Upper lobe of left lung (tissue), 6 donors: ENCODE measurements at places on chromosomes 7 and 10. TPM values are rescaled to one million over a fixed set of nuclear protein-coding genes. Genes with fewer than 3 reads are reported as not detected.

DNA sequence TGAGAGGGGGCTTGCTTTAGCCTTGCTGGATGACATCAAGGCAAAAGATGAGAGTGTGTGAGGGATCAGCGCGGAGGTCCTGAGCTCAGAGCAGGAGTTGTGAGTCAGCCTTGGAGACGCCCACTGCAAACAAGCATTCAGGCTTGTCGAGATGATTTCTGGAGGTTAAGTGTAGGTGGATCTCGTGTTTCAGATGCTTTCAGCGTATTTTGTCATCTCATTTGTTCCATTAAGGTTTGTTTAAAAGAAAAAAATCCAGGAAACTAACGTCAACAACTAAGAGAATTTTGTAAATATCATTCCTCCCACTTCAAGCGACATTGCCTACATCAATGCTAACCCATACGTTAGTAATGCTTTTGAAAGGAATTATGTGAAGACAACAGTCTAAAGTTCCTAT lies 715.4 kb upstream of the NRP1 start:
- no peak for DNase-seq
- no peaks in the 10 kb centered on the region for H3K36me3 ChIP-seq
- H3K27ac ChIP-seq: no peak overlapping the region
- no peaks in the 10 kb centered on the region for H3K27me3 ChIP-seq
- H3K4me1 ChIP-seq: no peaks in the 10 kb centered on the region

GRCh38 chr7:91496251-91496820 lies 232.1 kb downstream of the FZD1 start:
- H3K4me3 ChIP-seq: no peak overlapping the region
- no peaks in the 10 kb centered on the region for H3K4me1 ChIP-seq
- no peaks in the 10 kb centered on the region for H3K27me3 ChIP-seq
- H3K36me3 ChIP-seq: no peaks in the 10 kb centered on the region

DNA sequence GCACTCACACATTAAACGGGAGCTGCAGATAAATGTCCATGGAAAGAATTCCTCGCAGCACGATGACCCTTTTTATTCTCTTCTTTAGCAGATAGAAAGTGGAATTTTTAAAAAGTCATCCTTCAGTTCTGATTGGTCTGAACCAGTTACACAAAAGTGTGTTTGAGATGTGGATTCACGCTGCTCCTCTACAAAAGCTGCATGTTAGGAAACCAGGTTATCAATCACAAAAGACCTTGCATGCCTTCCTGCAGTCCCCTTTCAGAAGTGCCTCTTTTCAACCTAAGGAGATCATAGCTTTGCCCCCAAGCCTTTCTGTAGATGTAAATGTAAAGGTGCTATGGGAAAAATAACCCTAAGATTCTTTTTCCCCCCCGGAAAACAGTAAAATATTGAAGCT lies 299.7 kb downstream of the PLXDC2 start:
- H3K4me1 ChIP-seq: no peaks in the 10 kb centered on the region
- H3K27me3 ChIP-seq: no peaks in the 10 kb centered on the region
- no peak overlapping the region for H3K27ac ChIP-seq
- no peak for DNase-seq

- no peaks in the 10 kb centered on the region for H3K4me1 ChIP-seq
- H3K27me3 ChIP-seq: no peaks in the 10 kb centered on the region
- no peak for DNase-seq
These were observed 128.3 kb upstream of the COBL start for GRCh38 chr7:51444936-51445335.

DNA sequence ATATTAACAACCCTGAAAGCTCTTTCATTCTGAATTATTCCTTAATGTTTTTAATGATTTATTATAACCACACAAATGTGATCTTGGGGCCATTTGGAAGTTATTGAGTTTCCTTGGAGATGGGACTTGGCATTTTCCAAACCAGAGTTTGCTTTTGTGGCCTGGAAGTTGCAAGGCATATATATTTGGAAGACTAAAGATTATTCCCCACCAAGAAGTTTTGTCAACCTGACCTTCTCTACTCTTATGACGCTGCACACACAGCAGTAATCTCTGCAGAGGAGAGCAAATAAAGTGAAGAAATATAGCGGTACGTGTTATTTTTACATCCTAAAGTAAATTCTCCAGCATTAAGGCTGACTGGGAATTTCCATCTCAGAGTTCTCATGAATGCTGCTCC lies 397.0 kb downstream of the LRMDA start:
- H3K4me3 ChIP-seq: no peak overlapping the region
- H3K27ac ChIP-seq: no peak overlapping the region
- DNase-seq: no peak
- H3K4me1 ChIP-seq: no peaks in the 10 kb centered on the region
- H3K27me3 ChIP-seq: no peaks in the 10 kb centered on the region
- no peaks in the 10 kb centered on the region for H3K36me3 ChIP-seq

CRYGN gene
- 0.61 TPM for total RNA-seq

DNA sequence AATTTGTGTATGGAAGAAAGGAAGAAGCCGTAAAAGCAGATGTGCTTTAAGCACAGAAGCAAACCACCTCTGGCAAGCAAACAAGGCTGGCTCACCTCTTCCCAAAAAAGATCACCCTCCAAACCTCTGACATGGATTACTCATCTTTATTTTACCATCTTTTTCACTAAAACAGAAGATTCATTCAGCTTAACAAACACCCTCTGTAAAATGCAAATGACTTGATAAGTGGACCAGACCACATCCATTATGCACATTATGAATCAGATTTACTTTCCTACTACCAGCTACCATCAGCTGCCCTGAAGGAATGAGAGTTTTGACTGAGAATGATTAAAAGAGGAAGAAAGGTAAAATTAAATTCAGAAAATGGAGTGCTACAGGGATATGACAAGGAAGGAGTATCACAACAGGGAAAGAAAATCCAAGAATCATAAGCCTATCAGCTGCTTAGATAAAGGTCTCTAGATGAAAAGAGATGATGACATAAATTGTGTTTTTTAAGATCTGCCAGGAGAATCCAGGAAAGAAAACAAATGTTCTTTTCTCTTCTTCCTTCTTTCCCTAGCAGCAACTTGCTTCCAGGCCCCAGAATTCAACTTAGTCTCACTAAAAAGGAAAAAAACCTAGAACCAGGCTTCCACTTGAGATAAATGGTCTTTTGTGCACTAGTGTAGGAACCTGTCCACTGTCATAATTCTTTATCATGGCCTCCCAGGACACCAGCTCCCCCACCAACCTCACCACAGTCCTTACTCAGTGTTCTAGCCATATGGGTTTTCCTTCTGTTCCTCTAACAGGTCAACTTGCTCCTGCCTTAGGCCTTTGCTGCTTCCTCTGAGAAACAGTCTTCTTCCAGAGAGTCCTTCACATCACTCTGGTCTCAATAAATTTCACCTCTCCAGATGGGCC lies 47.4 kb downstream of the JAZF1 start:
- no peaks in the 10 kb centered on the region for H3K36me3 ChIP-seq
- no peak overlapping the region for H3K4me3 ChIP-seq
- no peaks in the 10 kb centered on the region for H3K27me3 ChIP-seq
- no peak overlapping the region for H3K27ac ChIP-seq

CPA4 gene
- total RNA-seq: not detected

- no peaks in the 10 kb centered on the region for H3K4me1 ChIP-seq
- H3K27ac ChIP-seq: no peak overlapping the region
- DNase-seq: no peak
- no peak overlapping the region for H3K4me3 ChIP-seq
- no peaks in the 10 kb centered on the region for H3K27me3 ChIP-seq
These were observed 107.0 kb upstream of the PALS2 start for GRCh38 chr7:24466168-24466768.

JMJD1C gene
- total RNA-seq: 80.2 TPM

CYP2W1 gene
- total RNA-seq: not detected
